Activated naive CD8-positive, alpha-beta T cell treated with anti-CD3 and anti-CD28 coated beads for 36 hours (primary cell): ENCODE measurements at places on chromosomes 1 and 21.

GRCh38 chr21:36576441-36576840 is 96.5 kb upstream of the CLDN14 start:
- no peaks in the 10 kb centered on the region for H3K36me3 ChIP-seq
- H3K27ac ChIP-seq: no peak overlapping the region
- H3K4me3 ChIP-seq: no peak overlapping the region
- H3K4me1 ChIP-seq: peaks cover 14% of the 10 kb centered on the region
- H3K27me3 ChIP-seq: no peaks in the 10 kb centered on the region

DNA sequence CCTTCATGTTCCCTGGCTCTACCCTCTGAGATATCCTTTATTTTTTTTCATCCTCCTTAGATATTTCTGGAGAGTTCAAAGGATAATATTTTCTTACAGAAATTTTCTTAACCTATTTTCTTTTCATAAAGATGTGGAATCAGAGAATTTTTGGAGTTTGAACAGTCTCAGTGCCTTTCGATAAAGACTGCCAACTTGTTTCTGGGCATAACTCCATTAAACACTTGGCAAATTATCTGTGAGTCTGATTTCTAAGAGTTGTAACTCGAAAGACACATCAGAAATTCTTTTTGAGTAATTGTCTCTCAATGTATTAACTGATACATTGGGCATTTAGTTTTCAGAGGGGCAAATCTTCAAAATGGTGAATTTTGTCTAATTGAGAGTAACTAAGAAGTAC is 1255.6 kb downstream of the NCAM2 start:
- H3K4me3 ChIP-seq: no peak overlapping the region
- no peaks in the 10 kb centered on the region for H3K27me3 ChIP-seq
- H3K36me3 ChIP-seq: no peaks in the 10 kb centered on the region
- H3K4me1 ChIP-seq: no peaks in the 10 kb centered on the region

DNA sequence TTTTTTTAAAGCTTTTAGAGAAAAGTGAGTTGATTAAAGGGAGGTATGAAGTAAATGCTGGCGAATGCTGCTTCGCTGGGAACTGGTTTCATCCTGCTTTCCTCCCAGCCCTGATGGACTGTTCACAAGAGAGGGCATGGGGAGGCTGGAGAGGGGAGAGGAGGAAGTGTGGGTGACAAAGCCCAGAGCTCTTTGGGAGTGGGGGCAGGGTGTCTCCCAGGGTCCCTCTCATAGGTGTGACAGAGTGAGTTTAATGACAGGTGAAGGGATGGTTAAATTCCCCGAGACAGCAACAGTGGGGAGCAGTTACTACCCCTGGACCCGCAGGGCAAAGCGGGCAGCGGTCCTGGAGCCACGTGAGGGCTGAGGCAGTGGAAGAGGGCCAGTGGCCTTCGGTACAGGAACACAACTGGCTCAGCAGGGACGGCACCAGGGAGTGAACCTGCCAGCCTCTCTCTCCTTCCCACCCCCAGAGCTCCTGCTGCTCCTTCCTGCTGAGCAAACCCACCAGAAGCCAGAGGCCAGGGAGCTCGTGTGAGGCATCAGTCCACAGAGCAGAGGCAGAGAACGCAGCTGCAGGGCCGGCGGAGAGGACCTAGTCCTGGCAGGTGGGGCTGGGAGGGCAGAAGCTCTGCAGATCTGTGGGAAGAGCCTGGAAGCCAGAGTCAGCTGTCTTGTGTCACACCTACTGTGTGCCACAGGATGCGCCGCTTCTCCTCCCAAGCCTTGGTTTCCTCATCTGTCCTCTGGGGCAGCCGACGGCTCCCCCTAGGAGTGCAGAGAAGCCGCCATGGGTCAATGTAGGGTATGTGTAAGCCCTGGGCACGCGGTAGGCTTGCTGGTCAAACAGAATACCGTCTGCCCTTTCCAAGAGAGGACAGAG is 20.9 kb upstream of the LRP8 start:
- no peak overlapping the region for H3K27ac ChIP-seq
- no peaks in the 10 kb centered on the region for H3K36me3 ChIP-seq
- H3K27me3 ChIP-seq: no peaks in the 10 kb centered on the region
- no peak for DNase-seq
- H3K4me3 ChIP-seq: no peak overlapping the region

GRCh38 chr1:86466109-86466844 is 2.5 kb upstream of the CLCA1 start:
- no peak overlapping the region for H3K27ac ChIP-seq
- no peaks in the 10 kb centered on the region for H3K36me3 ChIP-seq
- H3K27me3 ChIP-seq: no peaks in the 10 kb centered on the region
- H3K4me3 ChIP-seq: no peak overlapping the region
